ENCODE measurements at places on chromosomes 7 and 10.

GRCh38 chr10:43870968-43871439 is 222.3 kb upstream of the ZNF32 start:
- no peak for DNase-seq

- DNase-seq = no peak
These were observed 127.4 kb upstream of the EFCAB10 start for GRCh38 chr7:105708763-105709080.

DNA sequence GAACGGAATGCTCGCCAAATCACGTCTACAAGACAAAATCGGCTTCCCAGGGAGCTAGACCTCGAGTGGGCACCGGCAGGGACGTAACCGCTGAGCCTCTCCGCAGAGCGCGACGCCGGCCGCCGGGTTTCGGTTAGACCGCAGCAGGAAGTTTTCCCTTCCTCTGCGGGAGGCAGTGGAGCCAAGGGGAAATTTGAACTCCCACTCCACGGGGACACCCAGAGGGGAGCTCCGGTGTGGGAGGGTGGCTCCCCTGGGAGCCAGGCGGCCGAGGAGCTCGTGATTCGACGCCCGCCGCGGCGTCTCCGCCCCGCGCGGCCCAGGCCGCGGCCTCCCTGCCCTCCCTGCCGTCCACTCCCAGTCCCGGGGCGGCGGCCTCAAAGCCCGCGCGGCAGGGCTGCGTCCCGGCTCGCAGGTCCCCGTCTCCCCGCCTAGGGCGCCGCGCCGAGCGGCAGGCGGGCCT is 426 bp downstream of the SYPL1 start:
- peak; percentile 22 for DNase-seq

DNA sequence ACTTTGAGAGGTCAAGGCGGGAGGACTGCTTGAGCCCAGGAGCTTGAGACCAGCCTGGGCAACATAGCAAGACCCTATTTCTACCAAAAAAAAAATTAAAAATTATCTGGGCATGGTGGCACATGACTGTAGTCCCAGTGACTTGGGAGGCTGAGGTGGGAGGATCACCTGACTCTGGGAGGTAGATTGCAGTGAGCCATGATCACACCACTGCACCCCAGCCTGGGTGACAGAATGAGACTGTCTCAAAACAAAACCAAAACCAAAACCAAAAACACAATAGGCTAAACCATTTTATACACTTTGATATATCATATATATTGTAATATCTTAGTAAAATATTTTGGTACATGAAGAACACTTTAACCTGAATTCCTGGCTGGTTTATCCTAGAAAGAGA is 101.6 kb downstream of the RAPGEF5 start:
- no peak for DNase-seq

DNA sequence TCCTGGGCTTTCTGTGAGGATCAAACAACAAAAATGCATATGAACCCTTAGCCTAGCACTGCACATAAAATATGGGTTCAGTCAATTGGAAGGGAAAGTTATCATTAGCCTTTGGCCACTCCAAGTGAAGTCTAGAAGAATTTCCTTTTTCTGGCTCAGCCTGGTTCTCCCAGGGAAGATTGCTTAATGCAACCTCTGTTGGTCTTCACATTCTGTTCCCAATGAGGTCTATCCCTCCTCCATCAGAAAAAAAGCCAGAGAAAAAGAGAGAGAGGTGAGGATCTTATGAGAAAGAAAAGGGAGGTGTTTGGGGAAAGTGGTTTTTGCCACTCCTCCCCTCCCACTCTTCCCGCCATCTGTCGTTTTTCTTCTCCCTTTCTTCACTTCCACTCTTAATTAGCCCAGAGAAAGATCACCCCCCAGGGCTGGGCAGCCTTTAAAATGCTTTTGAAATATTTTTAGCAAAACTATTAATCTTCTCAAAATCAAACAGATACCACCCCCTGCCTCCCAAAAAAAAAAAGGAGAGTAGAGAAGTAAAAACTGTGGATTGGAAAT is 31.1 kb downstream of the CPVL start:
- no peak for DNase-seq

DNA sequence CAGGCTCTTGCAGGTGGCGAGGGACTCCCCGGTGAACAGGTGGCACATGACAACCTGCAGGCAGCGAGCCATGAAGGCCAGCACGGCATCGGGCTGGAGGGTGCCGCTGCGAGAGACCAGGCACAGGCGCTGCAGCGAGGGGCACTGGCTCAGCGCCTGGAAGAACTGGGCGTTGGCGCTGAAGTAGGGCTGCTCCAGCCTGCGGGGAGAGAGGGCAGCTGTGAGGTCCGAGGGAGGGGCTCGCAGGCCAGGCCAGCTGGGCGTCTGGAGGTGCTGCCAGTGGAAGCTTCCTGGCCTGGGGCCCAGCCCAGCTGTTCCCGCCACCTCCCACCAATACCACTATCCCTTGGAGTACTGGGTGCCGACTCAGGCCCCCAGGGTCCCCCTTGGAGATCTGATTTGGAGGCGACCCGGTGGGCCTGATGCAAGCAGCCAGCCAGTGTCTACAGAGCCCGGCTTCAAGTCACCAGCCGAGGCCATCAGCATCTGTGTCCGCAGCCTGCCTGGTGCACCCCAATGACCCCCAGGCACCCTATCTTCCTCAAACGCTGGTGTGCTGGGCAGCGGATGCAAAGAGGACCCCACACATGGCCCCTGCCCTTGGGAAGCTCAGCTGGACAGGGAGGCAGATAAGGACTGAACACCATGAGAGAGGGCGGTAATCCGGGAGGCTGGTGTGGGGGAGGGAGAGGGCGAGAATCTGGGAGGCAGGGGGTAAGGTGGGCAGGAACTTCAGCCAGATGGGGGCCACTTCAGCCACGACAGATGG is 67.8 kb upstream of the TNRC18 start:
- DNase-seq = no peak

GRCh38 chr10:21519941-21520436 is 5.5 kb downstream of the SKIDA1 start:
- peak; percentile 54 for DNase-seq

DNA sequence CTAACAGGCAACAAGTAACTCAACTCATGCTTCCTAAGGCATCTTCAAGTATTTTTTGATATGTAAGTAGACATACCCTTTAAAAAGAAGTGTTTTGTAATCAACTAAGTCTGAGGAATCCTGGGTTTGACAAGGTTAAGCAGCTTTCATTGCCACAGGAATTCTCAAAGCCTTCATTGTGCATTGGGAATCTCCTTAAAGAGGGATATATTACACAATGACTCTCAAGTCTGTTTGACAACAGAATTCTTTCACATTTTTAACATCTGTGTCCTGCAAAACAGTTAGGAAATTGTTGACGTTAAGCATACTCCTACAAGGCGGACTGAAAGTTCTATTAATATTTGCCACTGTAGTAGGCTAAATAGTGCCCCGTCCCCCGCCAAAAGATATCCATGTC is 71.4 kb downstream of the SGMS1 start:
- peak; percentile 74 for DNase-seq

GRCh38 chr7:87982116-87982515 is 48.1 kb downstream of the ADAM22 start:
- DNase-seq = no peak

DNA sequence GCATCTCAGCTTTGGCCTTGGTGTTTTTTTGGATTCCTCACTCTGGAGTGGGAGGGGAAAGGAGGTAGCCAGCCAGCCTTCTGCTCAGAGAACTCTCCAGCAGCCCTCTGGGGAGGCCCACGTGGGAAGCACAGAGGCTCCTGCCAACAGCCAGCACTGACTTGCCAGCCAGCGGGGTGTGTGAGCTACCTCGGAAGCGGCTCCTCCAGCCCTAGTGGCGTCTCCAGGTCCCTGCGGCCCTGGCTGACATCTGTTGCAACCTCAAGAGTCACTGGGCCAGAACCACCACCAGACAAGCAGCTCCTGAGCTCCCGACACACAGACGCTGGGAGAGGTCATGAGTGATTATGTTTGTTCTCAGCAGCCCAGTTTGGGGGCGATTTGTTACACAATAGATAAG is 180.2 kb upstream of the FZD8 start:
- DNase-seq = peak; percentile 51
